ENCODE measurements at places on chromosomes 11 and 22.

- DNase-seq: no peak
Observed at GRCh38 chr11:120135838-120136237, 2.1 kb downstream of the TRIM29 start.

GRCh38 chr11:1005928-1006327, 30.6 kb downstream of the MUC6 start:
- DNase-seq: no peak

GRCh38 chr11:31794548-31794947, 16.6 kb downstream of the PAX6 start:
- DNase-seq: no peak

DNA sequence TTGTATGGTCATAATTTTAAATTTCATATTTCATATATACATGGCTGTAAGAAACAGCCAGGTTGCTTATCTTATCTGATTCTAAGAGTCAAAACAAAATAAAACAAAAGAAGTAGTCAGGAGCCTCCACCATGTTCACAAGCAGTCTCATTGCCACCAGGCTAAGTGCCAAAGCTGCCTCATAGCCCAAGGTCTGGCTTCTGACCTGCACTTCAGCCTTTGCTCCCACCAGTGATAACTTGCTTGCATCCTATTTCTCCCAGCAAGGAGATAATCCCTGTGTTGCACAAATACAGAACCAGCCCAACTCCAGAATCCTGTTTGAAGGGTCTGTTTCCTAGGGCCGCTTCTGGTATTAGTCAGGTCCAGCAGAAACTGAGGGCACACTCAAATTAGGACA, 53.9 kb upstream of the TSKU start:
- no peak for DNase-seq

DNA sequence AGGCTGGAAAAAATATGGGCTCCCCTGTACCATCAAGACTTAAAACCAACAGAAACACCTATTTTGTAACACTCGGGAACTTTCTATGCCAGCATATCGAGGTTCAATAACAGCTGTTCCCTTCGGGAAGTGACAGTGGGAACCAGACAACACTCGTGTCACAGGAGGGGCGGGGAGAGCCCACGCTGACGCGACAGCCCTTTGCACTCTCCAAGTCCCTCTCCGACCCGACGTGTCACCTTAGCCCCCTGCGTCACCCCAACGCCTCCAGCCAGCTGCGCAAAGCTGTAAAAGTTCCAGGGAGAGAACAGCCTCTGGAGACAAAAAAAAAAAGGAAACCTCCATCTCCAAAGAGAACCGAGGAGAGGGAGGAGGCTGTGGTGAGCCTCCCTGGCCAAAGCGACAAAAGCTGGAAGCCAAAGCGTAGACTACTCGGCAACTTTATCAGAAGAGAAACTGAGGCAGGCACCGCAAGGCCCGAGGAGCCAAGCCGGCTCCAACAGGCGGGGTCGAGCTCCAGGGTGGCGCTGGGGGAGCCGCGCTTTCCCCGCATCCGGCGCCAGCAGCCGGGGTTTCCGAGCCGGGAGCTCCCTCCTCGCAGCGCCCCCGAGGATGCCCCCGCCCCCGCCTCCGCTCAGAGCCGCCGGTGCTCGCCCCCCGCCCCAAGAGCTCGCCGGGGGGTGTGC, 751 bp downstream of the ARFGAP3 start:
- peak; percentile 43 for DNase-seq

DNA sequence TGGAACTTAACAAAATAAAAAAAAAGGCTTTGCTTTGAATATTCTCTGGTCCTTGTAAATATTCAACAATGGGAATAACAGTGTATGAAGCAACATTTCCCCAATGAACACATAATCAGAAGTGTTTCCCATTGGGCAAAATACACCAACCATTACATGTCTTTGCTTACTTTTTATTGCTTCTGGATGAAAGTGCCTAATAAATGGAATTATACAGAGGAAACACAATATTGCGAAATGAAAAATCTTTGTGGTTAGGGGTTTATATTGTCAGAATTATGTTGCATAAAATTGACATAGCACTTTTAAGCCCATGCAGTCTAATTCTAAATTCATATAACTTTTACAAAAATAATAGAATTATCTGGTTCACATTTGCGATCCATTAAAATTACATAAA, 386.4 kb downstream of the DCDC1 start:
- no peak for DNase-seq
